ENCODE measurements at places on chromosomes 5 and 9.

DNA sequence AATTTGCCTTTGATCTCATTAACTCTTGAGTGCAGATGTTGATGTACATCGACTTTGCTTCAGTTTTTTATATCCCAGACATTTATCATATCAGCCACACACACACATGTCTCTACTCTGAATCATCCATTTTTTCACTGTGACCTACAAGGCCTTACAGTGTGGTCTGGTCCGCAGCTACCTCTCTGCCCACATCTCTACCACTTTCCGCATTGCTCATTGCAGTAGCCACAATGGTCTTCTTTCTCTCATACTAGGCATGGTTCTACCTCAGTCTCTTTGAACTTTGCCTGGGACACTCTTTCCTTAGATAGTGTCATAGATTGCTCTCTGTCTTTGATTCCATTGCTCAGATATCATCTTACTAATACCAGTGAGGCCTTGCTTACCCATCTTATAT is 87.9 kb upstream of the FSD1L start:
- DNase-seq: no peak

- DNase-seq: no peak
Measured at GRCh38 chr5:126732716-126733115, 44.2 kb upstream of the LMNB1 start.

DNA sequence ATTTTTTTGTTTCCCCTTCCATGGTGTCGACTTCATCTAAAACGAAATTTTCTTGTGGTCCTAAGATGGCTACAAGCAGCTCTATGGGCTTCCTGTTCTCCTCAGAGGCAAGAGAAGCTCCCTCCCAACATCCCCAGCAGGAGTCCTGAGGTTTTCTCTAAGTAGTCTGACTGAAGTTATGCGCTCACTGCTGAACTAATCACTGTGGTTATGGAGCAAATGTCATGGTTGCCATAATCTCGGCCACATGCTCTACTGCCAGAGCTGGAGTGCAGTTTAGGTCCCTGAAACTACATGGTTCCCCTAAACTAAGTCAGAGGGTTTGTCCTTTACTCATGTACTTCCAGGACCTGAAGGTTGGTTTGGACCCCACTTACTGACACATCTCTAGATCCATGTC is 68.0 kb upstream of the MAMDC2 start:
- no peak for DNase-seq

DNA sequence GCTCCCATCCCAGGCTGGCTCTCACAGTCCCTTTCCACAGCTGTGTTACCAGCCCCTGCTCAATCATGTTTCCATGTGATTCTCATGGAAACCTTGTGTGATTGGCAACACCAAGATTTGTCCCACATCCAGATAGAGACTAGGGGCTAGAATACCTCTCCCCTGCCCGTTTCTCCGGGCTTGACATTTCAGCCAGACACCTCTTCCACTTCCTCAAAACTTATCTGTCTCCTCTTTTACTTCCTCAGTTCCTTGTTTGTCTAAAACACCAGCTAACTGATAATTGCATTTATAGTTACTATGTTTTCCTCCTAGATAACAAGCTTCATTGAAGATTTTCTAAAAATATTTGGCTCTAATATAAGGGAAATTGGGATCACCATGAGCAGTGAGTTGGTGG is 16.6 kb upstream of the KCNMB1 start:
- no peak for DNase-seq

Measured in ecto neural progenitor cell (in vitro differentiated cells).